ENCODE measurements at places on chromosomes 16 and 17.

- DNase-seq: no peak
Measured at GRCh38 chr17:81712468-81713003, 452 bp downstream of the SLC25A10 start.

GRCh38 chr17:35578929-35579432 lies 610 bp upstream of the PEX12 start:
- DNase-seq: no peak

DNA sequence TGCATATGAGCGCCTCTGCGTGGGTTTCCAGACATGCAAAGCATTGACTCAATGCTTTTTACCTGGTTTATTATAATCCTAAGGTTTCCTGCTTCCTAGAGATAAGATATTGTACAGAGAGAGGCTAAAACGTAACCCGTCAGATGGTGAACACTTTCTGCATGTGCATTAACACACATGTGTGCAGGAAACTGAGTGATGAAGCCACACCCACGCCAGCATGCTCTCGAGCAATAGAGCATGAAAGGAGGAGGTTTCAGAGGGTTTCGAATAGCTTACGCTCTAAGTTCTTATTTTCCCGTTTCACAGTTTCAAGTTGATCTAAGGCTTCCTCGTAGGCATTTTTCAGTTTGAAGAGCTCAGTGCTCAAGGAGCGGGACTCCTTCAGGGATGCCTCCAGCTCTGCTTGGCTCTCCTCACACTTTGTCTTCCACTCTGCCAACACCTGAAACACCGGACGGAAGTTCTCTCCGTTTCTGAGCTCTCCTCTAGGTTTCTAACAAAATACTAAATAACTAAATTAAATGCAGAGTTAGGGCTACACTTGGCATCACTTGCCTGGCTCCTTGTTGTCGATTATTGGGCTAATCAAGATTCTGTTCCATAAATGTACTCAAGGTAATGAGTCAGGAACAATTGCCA lies 23.2 kb downstream of the MYH3 start:
- no peak for DNase-seq

DNA sequence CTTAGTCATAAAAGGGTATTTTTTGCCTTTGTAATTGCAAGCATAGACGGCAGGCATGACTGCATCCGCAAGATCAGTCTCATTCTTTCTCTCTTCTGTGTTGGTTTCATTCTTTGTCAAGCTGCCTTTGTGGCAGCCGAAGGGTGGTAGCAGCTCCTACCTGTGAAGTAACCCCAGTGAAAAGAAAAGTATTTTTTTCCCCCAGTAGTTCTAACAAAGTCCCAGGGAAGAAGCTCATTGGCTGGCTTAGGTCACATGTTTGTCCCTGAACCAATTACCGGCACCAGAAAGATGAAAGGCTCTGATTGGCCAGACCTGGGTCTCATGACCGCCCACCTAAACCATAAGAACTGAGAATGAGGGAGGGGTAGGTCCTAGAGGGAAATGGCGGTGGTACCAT lies 110.7 kb downstream of the RAP1GAP2 start:
- no peak for DNase-seq

GRCh38 chr17:76314392-76315227 lies 6.5 kb upstream of the QRICH2 start:
- no peak for DNase-seq

DNA sequence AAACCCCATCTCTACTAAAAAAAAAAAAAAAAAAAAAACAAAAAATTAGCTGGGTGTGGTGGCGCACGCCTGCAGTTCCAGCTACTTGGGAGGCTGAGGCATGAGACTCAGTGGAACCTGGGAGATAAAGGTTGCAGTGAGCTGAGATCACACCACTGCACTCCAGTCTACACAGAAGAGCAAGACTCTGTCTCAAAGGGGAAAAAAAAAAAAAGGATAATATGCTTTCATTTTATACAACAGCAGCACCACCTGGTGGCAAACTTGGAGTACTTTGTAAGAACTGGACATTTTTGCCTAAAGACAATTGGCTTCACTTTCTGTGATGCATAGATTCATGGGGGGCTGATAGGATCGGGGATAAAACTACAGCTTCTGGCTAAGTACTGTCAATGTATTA lies 8.5 kb downstream of the CHTF8 start:
- peak; percentile 52 for DNase-seq

- DNase-seq: peak; percentile 84
Measured at GRCh38 chr17:7239091-7240027, at the start of gene PHF23. Gene PHF23 (minus strand): TSS chr17:7239457. CDS start chr17:7239279, 178 bp downstream.

- DNase-seq: no peak
Measured at GRCh38 chr16:81292936-81293335, 21.8 kb upstream of the GAN start.

DNA sequence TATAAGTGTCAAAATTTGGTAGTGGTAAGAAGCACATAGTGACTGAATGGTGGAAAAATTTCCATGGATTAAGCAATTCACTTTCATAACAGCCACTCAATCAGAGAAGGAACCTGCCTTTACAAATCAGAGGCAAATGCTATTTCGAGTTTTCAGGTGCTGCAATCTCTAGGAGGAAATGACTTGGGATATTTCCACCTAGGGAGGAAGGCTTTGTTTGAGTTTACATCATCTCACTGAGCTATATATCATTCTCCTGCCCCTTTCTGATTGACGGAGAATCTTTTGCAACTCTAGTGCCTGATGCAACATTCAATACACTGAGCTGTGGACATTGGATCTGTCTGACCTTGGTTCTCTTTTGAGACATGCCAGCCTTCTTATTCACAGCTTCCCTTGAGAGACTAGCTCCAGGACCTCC lies 26.3 kb downstream of the MARCHF10 start:
- no peak for DNase-seq

DNA sequence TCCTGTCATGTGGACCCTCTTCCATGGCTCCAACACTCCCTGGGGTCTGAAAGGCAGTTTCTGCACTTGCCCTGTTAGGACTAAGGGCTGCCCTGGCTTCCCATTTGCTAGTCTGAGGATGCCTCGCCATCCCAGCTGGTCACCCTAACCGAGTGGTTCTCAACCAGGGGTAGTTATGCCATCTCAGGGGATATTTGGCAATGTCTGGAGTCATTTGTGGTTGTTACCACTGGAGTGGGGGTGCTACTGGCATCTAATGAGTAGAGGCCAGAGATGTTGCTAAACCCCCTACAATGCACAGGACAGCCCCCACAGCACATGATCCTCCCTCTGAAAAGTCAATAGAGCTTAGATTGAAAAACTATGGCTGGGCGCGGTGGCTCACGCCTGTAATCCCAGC lies 26.9 kb upstream of the CDH1 start:
- no peak for DNase-seq

GRCh38 chr16:5837007-5837670 lies 739.5 kb upstream of the EEF2KMT start:
- no peak for DNase-seq

DNA sequence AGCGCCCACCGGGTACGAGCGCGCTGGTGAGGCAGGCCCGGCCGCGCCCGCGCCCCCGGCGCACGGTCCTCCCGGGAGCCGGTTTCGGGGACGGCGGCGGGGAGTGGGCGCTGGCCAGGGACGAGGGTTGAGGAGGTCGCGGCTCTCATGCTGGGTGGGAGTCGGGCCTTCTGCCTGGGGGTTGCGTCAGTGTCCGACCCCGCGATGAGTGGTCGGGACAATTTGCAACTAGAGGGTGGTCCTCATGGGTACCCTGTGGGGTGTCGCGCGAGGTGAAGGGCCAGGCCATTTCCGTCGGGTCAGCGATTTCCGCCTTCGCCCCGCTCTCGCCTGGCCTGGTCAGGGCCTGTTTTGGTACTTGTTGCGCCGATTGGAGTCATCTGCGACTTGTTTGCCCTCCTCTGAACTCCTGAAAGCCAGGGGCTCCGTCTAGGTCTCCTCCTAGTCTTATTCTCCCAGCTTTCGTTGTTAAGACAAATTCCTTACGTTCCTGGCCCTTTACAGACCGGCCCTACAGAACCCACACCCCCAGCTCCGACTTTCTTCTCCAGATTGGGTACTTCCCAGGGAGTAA lies 14.9 kb downstream of the NAA60 start:
- no peak for DNase-seq

DNA sequence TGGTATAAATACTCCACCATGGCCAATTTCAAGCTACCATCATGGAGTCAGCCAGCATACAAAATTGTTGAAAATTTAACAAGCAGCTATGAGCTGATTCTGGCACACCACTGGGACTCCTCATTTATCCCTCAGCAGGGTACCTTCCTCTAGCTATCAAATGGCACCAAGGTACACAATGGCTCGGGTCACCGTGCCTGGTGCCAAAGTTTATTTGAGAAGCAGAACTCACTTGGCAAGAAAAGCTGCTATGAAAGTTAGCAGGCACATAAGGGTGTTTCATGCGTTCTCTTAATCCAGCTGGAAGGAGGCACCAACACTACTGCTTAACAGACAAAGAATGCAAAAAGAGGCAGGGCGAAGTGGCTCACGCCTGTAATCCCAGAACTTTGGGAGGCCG lies 51.6 kb downstream of the IKZF3 start:
- DNase-seq: no peak

DNA sequence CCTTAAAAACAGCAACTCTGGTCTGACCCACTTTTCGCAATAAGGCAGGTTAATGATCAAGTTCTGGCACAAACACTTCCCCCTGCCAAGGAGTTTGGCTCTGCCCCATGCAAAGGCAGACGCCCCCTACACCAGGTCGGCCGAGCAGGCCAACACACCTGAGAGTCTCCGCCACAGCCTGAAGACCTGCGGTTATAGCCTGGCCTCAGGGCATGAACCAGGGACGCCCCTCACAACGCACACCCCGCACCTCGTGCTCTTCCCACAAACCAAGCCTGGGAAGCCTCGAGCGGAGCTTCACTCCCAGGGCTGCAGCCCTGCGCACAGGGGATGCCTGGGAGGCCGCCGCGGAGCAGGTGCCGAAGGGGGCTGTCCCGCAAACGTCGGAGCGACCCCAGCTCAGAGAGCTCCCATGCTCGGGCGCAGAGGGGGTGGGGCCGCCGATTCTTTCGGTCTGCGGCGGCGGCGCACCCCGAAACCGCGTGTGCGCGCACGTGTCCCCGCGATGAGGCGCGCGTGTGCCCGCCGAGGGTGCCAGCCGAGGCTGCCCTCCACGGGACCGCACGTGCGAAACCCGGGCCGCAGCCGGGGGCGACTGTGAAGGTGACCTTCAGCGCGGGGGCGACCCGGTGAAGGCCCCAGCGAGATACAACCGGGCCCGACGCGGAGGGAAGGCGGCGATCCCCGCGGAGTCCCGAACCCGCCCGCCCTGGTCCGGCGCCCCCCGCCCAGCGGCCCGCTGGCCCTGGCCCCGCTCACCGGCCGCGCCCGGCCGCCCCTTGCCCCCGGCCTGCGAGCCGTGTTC lies 559 bp downstream of the CLUH start:
- no peak for DNase-seq

DNA sequence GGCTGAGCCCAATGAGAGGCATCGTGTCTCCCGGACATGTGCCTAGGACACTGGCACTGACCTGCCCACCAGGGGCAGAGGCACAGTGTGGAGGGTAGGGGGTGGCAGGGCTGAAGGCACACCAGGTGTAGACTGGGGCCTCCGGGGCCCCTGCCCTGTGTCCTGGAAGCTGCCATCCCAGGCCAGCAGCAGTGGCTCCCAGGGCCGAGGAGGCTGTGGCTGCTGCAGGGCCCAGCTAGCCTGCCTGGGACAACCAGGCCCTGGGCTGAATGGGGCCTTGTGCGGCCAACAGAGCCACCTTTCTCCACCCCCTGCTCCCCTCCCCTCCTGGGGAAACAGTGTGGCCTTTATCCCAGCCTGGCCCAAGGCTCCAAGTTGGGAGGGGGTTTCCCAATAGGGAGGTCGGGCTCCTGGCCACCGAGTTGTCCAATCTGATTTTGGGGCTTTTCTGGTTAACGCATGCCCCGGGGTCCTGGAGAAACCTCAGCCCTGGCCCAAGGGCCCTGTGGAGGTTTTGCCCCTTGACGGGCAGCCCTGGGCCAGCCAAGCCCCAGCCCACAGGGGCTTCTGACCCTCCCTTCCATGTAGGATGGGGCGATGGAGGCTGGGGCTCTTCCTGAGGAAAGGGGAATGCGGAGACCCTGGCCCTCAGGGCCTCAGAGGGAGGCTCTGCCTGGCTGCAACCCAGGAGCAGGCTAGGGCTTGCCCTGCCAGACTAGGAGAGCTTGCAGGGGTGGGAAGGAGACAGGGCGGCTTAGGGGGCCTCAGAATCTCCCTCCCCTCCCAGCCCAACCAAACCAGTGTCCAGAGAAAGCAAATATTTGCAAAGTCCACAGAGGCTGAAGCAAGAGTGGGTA lies 4.2 kb downstream of the MTSS2 start:
- DNase-seq: no peak

GRCh38 chr16:64392456-64392855 lies 729.4 kb downstream of the CDH11 start:
- DNase-seq: no peak

GRCh38 chr17:15431196-15431595 lies 36.2 kb downstream of the CDRT4 start:
- DNase-seq: no peak
